Activated naive CD8-positive, alpha-beta T cell treated with anti-CD3 and anti-CD28 coated beads for 36 hours (primary cell): ENCODE measurements at places on chromosomes 2 and 18. TPM values are rescaled to one million over a fixed set of nuclear protein-coding genes. Genes with fewer than 3 reads are reported as not detected.
A peak's percentile ranks its signal among the peaks of the same experiment; 100 is the strongest.

IL36B gene
- not detected for total RNA-seq

CFAP221 gene
- not detected for total RNA-seq

GRCh38 chr2:158677542-158677941, 117.6 kb upstream of the DAPL1 start:
- H3K27me3 ChIP-seq: no peaks in the 10 kb centered on the region
- DNase-seq: no peak
- H3K4me1 ChIP-seq: no peaks in the 10 kb centered on the region
- no peak overlapping the region for H3K4me3 ChIP-seq

DNA sequence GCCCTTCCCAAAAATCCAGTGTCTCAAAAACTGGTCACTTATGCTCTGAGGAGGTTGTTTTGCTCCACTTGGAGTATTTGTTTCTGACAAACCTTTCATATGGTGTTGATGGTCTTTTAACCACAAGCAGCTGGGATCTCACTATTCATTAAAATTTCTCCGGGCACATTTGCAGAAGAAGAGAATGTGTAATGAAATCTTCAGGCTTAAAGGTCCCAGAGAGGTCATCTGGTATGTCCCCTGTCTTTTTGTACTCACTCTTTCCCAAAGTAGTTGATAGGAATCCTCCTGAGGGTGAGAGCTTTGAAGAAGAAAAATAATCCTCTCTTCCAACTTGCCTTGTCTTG, 430.8 kb downstream of the SETBP1 start:
- H3K36me3 ChIP-seq: no peaks in the 10 kb centered on the region
- no peak for DNase-seq
- H3K27ac ChIP-seq: no peak overlapping the region
- no peaks in the 10 kb centered on the region for H3K4me1 ChIP-seq

- no peaks in the 10 kb centered on the region for H3K27me3 ChIP-seq
- H3K27ac ChIP-seq: peak overlapping the region; percentile 64
- no peak overlapping the region for H3K4me3 ChIP-seq
- H3K36me3 ChIP-seq: peaks cover 43% of the 10 kb centered on the region
Measured at GRCh38 chr2:101267671-101268656, 15.3 kb downstream of the CNOT11 start.

GRCh38 chr2:229342376-229342775, 71.3 kb upstream of the PID1 start:
- peak; percentile 1 for DNase-seq
- no peak overlapping the region for H3K27ac ChIP-seq
- no peak overlapping the region for H3K4me3 ChIP-seq
- H3K27me3 ChIP-seq: no peaks in the 10 kb centered on the region
- H3K36me3 ChIP-seq: no peaks in the 10 kb centered on the region

DNA sequence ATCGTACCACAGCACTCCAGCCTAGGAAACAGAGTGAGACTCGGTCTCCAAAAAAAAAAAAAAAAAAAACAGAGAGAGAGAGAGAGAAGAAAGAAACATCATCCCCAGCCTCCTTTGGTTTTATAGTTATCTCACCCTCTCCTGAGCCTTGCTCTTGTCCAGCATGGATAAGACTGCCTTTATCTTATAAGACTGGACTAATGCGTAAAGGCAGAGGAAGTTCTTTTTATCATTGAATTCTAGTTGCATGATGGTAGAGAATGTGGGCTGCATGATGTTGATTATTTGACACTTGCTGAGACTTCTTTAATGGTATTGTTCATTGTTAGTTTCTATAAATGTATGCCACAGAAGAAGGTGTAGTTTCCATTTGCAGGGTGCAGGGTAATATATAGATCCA, 124.4 kb downstream of the ZBTB7C start:
- DNase-seq: no peak
- H3K36me3 ChIP-seq: no peaks in the 10 kb centered on the region
- no peak overlapping the region for H3K27ac ChIP-seq
- no peak overlapping the region for H3K4me3 ChIP-seq

- peaks cover 3% of the 10 kb centered on the region for H3K27me3 ChIP-seq
- H3K36me3 ChIP-seq: peaks cover 3% of the 10 kb centered on the region
- H3K4me1 ChIP-seq: peaks cover 47% of the 10 kb centered on the region
- no peak overlapping the region for H3K27ac ChIP-seq
- DNase-seq: no peak
- no peak overlapping the region for H3K4me3 ChIP-seq
Measured at GRCh38 chr2:230929381-230930148, 4.5 kb upstream of the GPR55 start.

DNA sequence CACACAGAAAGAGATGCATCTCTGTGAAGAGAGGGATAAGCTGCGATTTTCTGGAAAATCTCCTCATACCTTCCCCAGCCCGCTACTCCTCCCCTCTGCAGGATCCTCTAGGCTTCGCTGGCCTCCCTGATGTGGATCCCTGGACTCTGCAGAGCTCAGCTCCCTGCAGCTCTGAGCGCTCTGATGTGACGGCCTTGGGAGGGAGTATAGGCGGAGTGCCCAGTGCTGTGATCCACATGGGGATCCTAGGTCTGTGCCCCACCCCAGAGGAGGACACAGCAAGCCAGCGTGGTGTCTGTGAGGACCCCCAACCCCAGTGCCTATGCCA, 111.0 kb downstream of the GYPC start:
- no peak for DNase-seq
- no peak overlapping the region for H3K27ac ChIP-seq
- H3K4me3 ChIP-seq: no peak overlapping the region
- H3K27me3 ChIP-seq: no peaks in the 10 kb centered on the region

GRCh38 chr2:28286678-28287077, 106.0 kb upstream of the FOSL2 start:
- DNase-seq: no peak
- H3K4me3 ChIP-seq: no peak overlapping the region
- H3K4me1 ChIP-seq: peaks cover 2% of the 10 kb centered on the region
- H3K27ac ChIP-seq: no peak overlapping the region

DNA sequence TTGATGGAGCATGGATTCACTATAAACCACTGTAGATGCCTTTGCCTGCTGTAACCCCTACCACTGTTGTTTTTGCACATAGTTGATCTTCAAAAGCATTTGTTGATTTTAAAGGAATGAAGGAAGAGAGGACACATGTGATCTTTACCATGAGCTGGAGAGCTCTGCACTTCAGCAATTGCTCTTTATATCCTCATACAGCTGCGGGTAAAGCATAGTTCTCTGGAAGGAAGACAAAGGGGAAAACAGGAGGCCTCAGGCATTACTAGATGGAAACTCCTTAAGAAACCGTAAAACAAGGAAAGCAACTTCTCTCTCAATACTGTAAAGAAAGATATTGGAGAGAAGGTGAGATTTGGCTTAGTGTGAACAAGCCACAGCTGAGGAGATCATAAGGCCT, 60.6 kb downstream of the SCG2 start:
- no peak overlapping the region for H3K4me3 ChIP-seq
- DNase-seq: no peak
- no peaks in the 10 kb centered on the region for H3K4me1 ChIP-seq
